ENCODE measurements at places on chromosomes 4 and X.

DNA sequence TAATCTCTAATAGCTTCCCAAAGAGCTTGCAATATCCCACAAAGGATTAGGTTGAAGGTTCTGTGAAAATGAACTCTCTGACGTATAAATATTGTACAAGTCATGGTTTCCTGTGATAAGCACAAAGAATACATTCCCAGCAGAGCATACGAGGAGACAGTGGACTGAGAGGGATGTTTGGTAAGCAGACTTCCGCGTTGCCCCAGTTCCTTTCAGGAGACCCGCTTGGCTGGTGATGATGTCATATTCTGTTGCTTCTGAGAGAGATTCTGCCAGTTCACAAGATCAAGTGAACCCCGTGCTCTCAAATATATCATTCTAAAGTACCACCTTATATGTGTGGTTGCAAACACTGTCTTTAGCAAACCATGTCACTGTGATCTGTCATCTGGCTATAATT lies 323.9 kb upstream of the CASK start:
- no peak overlapping the region for H3K4me3 ChIP-seq
- H3K36me3 ChIP-seq = no peaks in the 10 kb centered on the region
- peaks cover 2% of the 10 kb centered on the region for H3K27me3 ChIP-seq
- no peaks in the 10 kb centered on the region for H3K4me1 ChIP-seq

GRCh38 chr4:187390646-187391045 lies 604.9 kb upstream of the ZFP42 start:
- no peak for DNase-seq
- H3K27ac ChIP-seq = no peak overlapping the region
- H3K4me1 ChIP-seq = no peaks in the 10 kb centered on the region
- H3K4me3 ChIP-seq = no peak overlapping the region

DNA sequence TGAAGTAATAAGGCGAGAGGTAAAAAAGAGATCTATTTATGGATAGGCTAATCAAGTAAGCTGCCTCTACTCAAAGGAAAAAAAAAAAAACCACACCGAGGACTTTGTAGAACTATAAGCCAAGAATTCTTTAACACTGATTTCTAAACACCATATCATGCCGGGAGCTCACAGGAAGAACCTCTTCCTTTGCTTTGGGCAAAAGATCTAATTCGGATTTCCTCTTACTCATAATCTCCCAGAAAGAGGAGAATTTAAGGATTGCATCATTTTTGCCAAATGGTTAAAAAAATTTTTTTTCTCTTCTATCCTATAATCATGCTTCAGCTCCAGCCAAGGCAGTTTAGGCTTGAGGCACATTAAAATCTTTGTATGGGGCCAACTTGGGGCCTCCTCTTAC lies 95.5 kb downstream of the ZNF827 start:
- H3K27ac ChIP-seq = peak overlapping the region; percentile 75
- H3K27me3 ChIP-seq = no peaks in the 10 kb centered on the region
- H3K4me3 ChIP-seq = no peak overlapping the region
- H3K4me1 ChIP-seq = peaks cover 23% of the 10 kb centered on the region
- H3K36me3 ChIP-seq = peaks cover 70% of the 10 kb centered on the region
- no peak for DNase-seq

GRCh38 chr4:126458993-126459392 lies 1144.2 kb downstream of the FAT4 start:
- no peak overlapping the region for H3K4me3 ChIP-seq
- no peaks in the 10 kb centered on the region for H3K36me3 ChIP-seq
- no peaks in the 10 kb centered on the region for H3K4me1 ChIP-seq
- no peak for DNase-seq
- H3K27me3 ChIP-seq = no peaks in the 10 kb centered on the region
- no peak overlapping the region for H3K27ac ChIP-seq

GRCh38 chr4:171117457-171117856 lies 695.7 kb upstream of the GALNTL6 start:
- H3K27ac ChIP-seq = no peak overlapping the region
- H3K27me3 ChIP-seq = no peaks in the 10 kb centered on the region
- H3K4me1 ChIP-seq = no peaks in the 10 kb centered on the region
- H3K4me3 ChIP-seq = no peak overlapping the region

GRCh38 chr4:38804654-38805295 lies at the start of gene TLR1:
TLR1 (minus strand) TSS chr4:38804791; CDS start chr4:38798831, 5,960 bp downstream.
- H3K27me3 ChIP-seq = no peaks in the 10 kb centered on the region
- peaks cover 27% of the 10 kb centered on the region for H3K36me3 ChIP-seq
- peak within 1 kb of the TSS; percentile 88 for H3K27ac ChIP-seq
- H3K4me3 ChIP-seq = peak within 1 kb of the TSS; percentile 64

- no peak overlapping the region for H3K4me3 ChIP-seq
- H3K27me3 ChIP-seq = no peaks in the 10 kb centered on the region
- DNase-seq = no peak
- H3K4me1 ChIP-seq = peaks cover 13% of the 10 kb centered on the region
- peaks cover 5% of the 10 kb centered on the region for H3K36me3 ChIP-seq
- no peak overlapping the region for H3K27ac ChIP-seq
Observed at GRCh38 chrX:139844884-139845283, 88.0 kb downstream of the ATP11C start.

GRCh38 chr4:110128029-110128428 lies 70.4 kb downstream of the ELOVL6 start:
- no peak overlapping the region for H3K4me3 ChIP-seq
- no peak overlapping the region for H3K27ac ChIP-seq

DNA sequence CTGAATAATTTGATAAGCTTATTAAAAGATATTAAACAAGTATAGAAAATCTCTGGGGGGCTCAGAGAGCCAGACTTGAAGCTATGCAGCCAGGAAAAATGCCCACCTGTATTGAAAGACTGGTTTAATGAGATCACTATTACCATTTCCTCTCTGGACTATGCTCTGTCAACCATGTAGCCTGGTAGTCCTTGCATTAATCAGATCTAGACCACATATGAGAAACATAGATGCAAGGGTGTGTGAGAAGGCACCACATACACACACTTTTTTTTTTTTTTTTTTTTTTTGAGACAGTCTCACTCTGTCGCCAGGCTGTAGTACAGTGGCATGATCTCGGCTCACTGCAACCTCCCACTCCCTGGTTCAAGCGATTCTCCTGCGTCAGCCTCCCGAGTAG lies 75.9 kb upstream of the ATP8A1 start:
- DNase-seq = no peak
- H3K4me3 ChIP-seq = no peak overlapping the region
- peaks cover 3% of the 10 kb centered on the region for H3K4me1 ChIP-seq
- H3K27ac ChIP-seq = no peak overlapping the region
- peaks cover 7% of the 10 kb centered on the region for H3K27me3 ChIP-seq

DNA sequence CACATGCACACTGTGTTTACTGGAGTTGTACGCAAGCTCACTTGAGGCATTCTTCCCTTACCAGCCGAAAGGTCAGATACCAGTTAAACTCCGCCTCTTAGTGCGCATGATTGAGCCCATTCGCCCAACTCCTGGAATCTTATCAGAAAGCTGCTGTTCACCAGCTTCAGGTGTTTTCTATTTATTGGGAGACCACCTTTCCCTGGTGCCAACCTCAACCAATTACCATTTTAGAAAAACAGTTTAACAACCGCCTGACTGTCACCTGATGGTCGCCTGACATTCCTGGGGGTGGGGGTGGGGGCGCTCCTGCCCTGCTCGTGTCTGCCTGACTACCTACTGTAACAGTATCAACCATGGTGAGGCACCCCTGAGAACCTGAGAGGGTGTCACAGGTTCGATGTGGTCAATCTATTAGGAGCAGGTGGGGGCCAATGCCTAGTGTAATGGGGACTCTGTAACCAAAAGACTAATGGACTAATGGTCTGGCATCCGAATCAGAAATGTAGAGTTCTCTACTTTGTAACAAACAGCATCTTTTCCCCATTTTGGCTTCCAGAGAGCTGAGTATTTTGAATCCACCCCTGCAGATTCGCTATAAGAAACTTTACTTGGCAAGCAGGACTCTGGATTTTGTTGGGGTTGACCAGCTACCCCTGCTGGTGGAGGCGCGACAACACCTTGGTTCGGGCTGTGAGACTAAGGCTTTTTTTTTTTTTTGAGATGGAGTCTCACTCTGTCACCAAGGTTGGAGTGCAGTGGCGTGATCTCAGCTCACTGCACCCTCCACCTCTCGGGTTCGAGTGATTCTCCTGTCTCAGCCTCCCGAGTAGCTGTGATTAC lies 58.2 kb upstream of the ZNF157 start:
- DNase-seq = peak; percentile 74
- no peak overlapping the region for H3K4me3 ChIP-seq
- peaks cover 3% of the 10 kb centered on the region for H3K4me1 ChIP-seq
- no peaks in the 10 kb centered on the region for H3K27me3 ChIP-seq
- no peak overlapping the region for H3K27ac ChIP-seq

DNA sequence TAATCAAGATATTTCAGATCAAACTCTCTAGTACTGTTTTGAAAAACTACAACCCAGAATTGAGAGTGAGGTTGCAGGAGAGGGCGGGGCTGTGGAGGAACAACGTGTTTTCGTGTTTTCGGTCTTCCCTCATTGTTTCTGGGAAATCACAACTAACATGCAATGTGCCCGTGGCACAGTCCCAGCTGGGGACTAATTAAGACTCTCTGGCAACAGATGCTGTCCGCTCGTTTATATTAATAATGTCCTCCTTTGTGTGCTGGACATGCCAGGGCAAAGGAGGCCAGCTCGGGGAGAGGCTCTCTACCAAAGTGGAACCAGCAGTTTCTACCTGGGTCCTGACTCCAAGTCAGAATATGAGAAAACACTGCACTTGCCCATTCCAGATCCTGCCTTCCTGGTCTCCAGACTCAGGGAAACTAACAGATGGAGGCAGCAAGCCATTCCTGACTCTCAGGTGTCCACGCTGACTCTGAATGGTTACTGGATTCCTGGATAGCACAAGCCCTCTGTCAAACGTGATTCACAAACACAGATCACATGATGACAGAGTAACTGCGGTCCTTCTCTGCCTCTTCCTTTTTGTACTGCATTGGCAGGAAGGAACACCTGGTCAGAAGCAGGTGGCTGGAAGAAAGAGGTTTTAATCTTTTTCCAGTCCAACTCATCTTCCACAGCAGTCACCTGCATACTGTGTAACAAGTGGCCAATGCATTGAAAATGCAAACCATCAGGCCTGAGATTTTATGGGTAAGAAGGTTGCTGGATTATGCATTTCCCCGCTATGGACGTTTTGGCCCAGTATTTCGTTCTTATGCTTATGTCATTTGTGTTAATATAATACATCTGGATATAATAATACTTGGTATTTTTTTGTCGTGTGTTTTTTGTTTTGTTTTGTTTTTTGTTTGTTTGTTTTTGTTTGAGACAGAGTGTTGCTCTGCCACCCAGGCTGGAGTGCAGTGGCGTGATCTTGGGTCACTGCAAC lies 65.0 kb downstream of the COQ2 start:
- peak; percentile 86 for DNase-seq
- peaks cover 2% of the 10 kb centered on the region for H3K27me3 ChIP-seq
- H3K27ac ChIP-seq = peak overlapping the region; percentile 92
- H3K36me3 ChIP-seq = peaks cover 4% of the 10 kb centered on the region
- H3K4me3 ChIP-seq = peak overlapping the region; percentile 65
- peaks cover 76% of the 10 kb centered on the region for H3K4me1 ChIP-seq

- no peak overlapping the region for H3K27ac ChIP-seq
- H3K4me3 ChIP-seq = no peak overlapping the region
- H3K27me3 ChIP-seq = no peaks in the 10 kb centered on the region
- no peaks in the 10 kb centered on the region for H3K4me1 ChIP-seq
- DNase-seq = no peak
Observed at GRCh38 chr4:128388352-128388630, 100.7 kb upstream of the PGRMC2 start.

- H3K27me3 ChIP-seq = no peaks in the 10 kb centered on the region
- peak overlapping the region; percentile 96 for H3K4me3 ChIP-seq
- peaks cover 25% of the 10 kb centered on the region for H3K36me3 ChIP-seq
Observed at GRCh38 chr4:88283661-88284438, 511 bp downstream of the PPM1K start.

- peak overlapping the region; percentile 78 for H3K27ac ChIP-seq
- no peak for DNase-seq
- peak overlapping the region; percentile 56 for H3K4me3 ChIP-seq
- H3K4me1 ChIP-seq = peaks cover 68% of the 10 kb centered on the region
Observed at GRCh38 chrX:24471808-24472207, 6.7 kb downstream of the PDK3 start.

DNA sequence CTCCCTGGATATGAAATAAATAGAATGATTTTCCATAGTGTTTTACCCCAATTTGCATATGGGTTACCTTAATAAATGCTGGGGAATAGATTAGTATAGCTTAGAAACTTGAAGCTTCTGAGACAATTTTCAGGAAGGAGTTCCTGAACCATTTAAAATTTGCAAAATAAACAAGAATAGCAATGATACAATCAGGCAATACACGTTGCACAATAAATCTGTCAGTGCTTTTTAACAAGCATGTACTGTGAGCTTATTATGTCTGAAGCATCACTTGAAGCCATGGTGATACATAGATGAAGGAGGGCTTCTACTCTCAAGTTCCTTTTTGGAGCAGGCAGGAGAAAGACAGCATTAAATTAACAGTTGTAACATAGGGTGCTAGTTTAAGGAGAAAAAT lies 84.2 kb upstream of the WDFY3 start:
- no peak for DNase-seq
- H3K27ac ChIP-seq = no peak overlapping the region
- H3K36me3 ChIP-seq = no peaks in the 10 kb centered on the region
- no peak overlapping the region for H3K4me3 ChIP-seq
- no peaks in the 10 kb centered on the region for H3K4me1 ChIP-seq

DNA sequence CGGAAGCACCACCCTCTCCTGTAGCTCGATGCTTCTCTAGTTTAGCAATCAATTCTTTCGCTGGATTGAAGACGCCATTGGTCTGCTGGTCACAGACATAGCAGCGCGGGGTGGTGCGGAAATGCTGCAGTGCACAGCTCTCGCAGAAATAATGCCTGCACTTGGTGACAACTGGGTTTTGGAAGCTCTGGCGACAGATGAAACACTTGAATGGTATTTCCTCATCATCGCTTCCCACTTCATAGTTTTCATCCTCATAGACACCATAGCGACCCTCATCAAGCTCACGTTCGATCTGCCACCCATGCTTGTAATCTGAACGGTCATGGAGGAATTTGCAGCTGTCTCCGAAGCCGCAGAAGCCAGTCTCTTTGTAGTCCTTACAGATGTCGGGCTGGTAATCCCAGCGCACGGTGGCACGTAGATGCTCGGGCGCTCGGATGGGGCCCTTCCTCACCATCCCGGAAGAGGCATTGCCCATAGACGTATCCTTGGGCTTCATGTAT lies 854 bp downstream of the RNF113A start:
- no peaks in the 10 kb centered on the region for H3K27me3 ChIP-seq
- peak; percentile 54 for DNase-seq
- peak overlapping the region; percentile 100 for H3K4me3 ChIP-seq
- peaks cover 14% of the 10 kb centered on the region for H3K4me1 ChIP-seq
- peak overlapping the region; percentile 99 for H3K27ac ChIP-seq
- H3K36me3 ChIP-seq = peaks cover 21% of the 10 kb centered on the region

- no peaks in the 10 kb centered on the region for H3K4me1 ChIP-seq
- H3K36me3 ChIP-seq = no peaks in the 10 kb centered on the region
Observed at GRCh38 chrX:116961872-116962582, 499.3 kb upstream of the CT83 start.

All from activated CD4-positive, alpha-beta T cell treated with anti-CD3 and anti-CD28 coated beads for 36 hours (primary cell).